ENCODE measurements at places on chromosomes 5 and 9.

DNA sequence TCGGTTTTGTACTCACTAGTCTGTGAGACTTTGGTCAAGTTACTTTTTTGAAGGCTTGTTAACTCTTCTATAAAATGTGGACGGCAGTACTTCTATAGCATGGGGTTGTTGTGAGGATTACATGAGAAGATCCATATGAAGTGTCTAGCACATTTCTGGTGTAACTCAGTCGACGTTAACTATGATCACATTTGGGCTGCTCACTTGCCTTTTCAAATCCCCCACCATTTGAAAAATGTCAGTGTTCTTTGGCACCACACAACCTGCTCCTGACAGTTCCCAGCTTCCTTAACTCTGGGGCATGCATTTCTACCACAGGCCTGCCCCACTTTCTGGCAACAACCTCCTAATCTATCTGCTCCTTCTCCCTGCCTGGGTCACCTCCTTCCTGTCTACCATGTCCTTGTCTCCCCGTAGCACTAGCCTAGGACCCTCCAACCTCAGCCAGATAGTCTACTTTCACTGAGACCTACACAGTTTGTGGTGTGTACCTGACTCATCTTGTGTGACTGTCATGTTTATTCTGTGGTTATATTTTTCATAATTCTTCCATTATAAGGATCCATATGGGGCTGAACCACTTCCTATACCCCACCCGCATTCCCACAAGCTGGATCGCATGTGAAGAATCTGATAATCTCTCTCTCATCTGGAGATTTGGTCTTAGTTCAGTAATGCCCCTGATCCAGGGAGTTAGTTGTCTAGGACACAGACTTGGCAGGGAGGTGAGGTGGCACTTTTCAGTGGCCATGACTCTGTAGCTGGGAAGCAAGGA, 30.2 kb upstream of the BASP1 start:
- no peak for DNase-seq

DNA sequence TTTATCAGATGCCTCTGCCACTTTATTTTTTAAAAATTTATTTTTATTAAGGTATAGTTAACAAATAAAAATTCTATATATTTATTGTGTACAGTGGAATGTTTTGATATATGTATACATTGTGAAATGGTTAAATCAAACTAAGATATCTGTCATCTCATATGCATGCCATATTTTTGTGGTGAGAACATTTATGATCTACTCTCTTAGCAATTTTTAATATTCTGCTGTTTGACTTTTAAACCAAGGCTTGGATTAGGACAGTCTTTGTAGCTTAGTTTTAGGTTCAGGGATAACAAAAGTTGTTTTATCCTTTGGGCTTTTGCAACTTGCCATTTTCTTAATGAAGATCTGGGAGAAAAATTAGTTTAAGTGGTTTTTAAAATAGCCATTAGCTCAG, 46.0 kb upstream of the CDKN2B start:
- DNase-seq = no peak

DNA sequence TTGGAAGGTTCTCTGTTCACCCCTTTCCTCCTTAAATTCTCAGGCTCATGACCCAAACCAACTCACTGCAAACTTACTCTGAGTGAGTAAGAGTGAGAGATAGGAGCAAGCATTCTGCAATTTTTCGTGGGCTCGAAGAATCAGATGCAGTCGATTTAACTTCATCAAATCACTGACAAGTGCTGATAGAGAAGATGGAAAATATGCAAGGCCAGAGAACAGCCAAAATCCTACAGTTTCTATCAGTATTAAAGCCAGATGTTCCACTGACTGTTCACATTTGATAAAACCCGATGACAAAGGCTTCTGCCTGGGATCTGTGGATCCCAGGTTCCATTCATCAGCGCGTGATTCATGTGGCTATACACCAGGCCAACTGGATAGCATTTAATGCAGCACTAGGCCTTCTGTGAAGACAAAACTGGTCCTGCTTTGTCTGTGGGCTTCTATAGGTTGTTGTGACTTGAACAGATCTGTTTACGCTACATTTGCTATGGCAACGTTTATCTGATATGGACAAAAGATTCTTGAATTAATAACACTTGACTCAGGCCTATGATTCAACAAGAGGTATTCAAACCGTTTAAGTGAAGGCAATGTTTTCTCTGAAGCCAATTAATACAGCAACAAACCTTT, 251.2 kb downstream of the NFIB start:
- DNase-seq = no peak

DNA sequence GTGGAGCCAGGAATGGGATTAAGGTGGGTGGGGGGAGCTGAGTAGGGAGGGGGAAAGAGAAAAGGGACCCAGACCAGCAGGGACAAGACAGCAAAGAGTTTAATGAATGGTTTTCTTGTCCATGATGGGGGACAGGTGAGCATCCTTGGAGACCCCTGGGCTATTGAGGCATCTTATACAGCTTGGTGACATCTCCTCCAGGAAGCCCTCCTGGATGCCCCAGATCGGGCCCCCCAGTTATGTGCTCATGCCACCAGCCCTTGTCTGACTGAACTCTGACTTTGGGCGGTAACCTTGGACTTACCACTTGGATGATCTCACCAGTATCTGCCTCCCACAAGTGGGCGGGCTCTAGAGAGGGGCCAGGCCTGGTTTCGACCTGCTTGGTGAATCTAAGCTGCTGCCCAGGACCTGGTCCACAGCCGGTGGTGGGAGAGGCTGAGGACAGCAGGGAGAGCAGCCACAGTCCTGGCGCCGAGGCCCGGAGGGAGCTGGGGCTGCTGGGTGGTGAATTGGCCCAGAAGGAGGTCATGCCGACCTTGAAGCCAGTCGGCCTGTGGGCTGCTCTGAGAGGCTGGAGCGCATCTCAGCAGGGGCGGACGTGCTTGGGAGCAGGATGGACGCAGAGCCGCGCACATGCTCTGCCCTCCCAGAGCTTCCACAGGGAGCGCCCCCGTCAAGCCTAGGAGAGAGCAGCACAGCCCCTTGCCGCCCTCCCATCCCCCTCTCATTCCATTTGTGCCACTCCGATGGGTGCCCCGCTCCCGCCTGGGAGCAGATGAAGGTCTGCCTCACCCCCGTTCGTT, 36.2 kb downstream of the UNC5A start:
- no peak for DNase-seq

- no peak for DNase-seq
These were observed 135.4 kb downstream of the SCAMP1 start for GRCh38 chr5:78495800-78496199.

- no peak for DNase-seq
These were observed 16.8 kb upstream of the POMT1 start for GRCh38 chr9:131485728-131486422.

GRCh38 chr9:110283751-110284150, 27.4 kb upstream of the TXN start:
- DNase-seq = peak; percentile 34

Measured in Calu3 (cell line).